ENCODE measurements at places on chromosomes 1 and 21.

DNA sequence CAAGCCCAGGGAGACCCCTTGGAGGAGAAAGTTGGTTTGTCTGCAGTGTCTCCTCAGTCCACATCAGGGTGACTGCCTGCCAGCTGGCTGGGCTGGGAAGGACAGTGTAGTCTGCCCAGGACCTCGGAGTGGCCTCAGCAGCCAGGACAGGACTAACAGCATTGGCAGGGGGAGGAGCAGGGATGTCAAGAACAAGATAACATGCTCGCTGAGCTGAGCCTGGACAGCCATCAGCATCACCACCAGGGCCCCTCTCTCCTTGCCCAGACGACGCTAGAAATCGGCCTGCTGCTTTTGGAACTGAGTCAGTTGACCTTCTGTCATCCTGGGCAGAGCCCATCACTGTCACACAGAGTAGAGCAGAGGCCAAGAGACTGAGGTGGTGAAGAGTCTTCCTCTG is 83.6 kb upstream of the CNTN2 start:
- no peak for DNase-seq

DNA sequence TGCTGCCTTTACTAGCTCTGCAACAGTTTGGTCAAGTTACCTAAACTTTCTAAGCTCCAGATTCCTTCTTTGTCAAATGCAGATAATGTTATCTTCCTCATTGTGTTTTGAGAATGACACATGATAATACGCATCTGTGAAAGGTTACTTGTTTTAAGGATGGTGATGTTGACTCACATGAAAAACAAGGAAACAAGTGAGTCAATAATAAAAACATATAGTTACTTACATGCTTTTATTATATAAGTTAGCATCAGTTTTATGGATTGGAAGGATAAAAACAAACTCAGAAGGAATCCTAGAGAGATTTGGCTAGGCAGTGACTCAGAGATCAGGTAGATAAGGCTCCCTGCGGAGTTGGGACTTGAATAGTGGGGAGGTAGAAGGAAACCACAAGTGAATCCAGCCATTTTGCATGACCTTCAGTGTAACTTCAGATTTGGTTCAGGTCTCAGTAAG is 144.6 kb downstream of the LMO4 start:
- no peak for DNase-seq

DNA sequence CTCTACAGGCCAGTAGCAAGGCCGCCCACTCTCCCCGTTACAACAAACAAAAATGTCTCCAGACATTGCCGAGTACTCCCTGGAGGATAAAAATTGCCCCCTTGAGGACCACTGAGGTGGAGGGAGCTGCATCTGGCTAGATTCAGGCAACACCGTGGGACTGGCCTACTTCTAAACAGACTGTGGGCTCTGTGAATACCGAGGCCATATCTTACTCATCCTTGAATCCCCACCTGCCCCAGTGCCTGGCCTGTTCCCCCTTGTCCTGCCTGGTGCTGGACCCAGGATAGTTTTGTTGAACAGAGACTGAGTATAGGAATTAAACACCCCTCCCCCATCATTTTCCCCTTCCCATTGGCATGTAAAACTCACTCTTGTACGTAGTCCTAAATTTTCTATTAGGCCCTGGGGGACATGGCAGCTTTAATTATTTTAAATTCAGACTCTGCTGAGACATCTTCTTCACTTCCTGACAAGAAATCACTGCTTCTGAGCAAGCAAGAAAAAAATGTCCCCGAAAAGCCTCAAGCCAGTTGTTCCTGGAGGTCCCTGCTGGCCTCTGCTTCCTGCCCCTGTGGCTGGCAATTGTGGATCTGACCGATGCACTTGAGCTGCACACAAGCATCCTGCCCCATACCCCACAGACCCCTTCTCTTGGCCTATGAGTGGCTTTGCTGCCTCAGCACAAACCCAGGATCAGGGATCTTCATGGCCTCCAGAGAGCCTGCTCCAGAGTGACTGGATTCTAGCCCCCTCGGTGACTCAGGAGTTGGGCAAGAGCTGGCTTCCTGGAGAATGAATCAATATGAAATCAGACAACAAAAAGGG is 111.0 kb downstream of the ACTL8 start:
- DNase-seq: no peak

- no peak for DNase-seq
Observed at GRCh38 chr1:76292418-76293184, 218.1 kb downstream of the ST6GALNAC3 start.

DNA sequence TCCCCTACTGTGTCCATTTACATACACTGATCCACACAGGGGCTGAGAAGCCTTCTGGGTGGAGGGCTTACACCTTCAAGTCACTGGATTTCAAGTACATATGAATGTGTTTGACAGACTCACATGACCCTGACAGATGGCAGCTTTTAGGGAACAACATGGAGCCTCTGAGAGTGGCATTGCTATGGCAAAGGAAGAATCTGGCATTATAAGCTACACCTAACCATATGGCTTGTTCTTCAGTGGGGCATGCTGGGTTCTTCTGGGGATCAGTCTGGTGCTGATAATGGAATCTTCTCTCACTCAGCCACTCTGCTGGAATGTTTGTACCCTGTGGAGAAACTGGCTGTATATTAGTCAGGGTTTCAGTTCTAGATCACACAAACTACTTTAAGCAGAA is 68.5 kb upstream of the PDE4B start:
- no peak for DNase-seq

GRCh38 chr1:232090816-232091215 is 464.2 kb downstream of the DISC1 start:
- DNase-seq: no peak

DNA sequence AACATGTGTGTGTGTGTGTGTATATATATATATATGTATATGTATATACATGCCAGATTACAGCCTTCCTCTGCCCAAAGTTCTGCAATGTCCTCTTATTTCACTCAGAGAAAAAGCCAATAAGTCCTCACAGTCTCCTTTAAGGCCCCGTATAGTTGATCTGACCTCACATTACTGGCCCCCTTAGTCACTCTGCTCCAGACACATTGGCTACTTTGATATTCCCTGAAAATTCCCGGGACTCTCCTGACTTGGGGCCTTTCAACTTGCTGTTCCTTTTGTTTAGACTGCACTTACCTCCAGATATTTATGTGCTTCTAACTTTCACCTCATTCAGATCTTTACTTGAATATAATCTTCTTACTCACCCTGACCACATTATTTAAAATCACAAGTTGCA is 4.2 kb upstream of the BSDC1 start:
- DNase-seq: no peak

DNA sequence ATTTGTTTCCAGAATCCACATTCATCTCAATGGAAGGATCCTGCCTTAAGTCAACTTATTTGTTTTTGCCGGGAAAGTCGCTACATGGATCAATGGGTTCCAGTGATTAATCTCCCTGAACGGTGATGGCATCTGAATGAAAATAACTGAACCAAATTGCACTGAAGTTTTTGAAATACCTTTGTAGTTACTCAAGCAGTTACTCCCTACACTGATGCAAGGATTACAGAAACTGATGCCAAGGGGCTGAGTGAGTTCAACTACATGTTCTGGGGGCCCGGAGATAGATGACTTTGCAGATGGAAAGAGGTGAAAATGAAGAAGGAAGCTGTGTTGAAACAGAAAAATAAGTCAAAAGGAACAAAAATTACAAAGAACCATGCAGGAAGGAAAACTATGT is 2.6 kb downstream of the GADD45A start:
- no peak for DNase-seq
